Kidney glomerular epithelial cell (primary cell): ENCODE measurements at places on chromosomes 2 and 18.

DNA sequence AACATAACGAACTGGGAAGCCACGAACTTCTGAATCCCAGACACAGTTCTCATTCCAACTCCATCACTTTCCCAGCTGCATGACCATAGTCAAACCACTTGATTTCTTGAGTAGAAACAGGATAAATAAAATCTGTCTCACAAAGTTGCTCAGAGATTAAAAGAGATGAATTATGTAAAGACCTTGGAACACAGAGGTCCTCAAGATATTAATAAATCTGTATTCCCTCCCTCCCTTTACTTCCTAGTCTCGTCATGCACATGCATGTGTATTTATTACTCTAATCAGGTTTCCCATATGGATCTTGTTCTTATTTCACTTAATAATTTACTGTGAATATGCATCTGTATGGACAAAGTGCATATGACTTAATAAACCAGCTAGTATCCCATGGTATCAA, 21.1 kb upstream of the CSRNP3 start:
- DNase-seq, result no peak

GRCh38 chr2:151306621-151307020, 17.2 kb upstream of the NMI start:
- DNase-seq, result no peak

DNA sequence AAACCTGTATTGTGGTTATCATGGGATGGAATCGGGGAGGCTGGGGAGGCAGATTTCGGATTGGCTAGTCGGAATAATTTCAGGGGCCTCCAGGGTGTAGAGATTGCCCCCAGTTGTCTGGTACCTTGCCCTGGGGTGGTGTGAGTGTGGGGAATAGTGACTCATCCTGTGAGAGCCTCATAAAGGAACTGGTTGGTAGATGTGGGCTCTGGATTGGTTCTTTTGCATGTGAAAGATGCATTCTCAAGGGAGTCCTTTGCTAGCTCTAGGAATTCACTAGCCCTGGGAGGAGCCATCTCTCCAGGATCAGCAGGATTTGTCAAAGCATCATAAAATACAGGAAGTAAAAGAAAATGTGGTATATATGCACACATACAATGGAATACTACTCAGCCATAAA, 331.6 kb downstream of the SETBP1 start:
- DNase-seq, result no peak

DNA sequence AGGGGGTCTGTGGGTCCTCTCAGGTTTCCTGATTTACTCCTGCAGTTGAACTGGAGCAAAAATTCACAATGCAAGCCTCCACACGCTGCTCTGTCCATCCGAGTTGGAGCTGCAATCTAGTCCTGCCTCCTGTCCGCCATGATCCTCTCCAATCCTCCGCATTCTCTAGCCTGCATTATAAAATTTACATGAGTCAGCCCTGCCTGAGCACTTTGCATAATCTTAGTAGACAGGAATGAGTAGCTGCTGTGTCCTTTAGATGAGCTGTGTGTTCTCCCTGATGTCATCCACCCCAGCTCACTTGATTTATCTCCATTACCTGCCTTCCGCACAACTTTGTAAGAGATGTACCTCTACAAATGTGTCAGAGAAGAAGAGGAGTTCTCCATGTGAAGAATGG, 355.6 kb downstream of the STK39 start:
- DNase-seq, result no peak

DNA sequence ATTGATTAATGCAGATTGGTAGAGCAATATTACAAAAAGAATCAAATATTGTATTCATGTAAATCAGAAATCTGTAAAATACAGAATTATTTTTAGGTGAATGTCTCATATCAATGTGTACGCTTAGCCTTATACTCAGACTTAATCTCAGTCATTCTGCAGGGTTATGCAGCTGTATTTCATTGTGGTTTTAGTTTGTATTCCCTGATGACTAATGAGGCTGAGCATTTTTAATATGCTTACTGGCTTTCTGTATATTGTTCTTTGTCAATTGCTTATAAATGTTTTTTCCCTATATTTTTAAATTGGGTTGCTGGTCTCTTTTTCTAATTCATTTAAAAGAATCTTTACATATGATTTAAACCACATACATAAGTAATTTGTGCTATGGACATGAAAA, 50.1 kb downstream of the CDH19 start:
- DNase-seq, result no peak

DNA sequence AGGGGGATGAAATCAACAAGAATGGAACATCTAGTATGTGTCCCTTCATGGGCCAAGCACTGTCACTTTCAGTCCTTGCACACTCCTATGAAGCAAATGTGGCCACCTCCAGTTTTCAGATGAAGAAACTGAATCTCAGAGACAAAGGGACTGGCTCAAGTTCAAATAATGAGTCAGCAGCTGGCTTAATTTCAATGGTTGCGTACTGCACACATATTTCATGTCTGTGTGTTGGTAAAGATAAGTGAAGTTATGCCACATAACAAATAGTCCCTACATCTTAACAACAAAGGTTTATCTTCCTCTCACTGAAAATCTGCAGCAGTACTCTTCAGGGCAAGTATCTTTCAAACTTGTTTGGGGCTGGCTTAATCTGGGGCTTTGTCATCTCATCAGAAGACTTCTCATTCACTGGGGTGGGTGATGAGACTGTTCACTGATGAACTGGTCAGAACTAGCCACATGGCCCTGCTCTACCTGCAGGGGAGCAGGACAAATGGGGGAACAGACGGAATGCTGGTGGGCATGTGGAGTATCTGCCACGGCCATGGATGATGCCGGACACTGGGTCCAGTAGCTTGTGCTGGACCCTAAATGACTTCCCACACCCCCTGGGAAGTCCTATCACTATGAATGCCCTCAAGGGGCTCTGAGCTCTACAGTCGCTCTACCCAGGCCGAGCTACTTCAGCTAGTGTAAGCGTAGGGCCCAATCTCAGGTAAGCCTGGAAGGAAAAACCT, 263.2 kb downstream of the CYP26B1 start:
- no peak for DNase-seq

- no peak for DNase-seq
These were observed 296.6 kb downstream of the TMX3 start for GRCh38 chr18:68418226-68418868.

DNA sequence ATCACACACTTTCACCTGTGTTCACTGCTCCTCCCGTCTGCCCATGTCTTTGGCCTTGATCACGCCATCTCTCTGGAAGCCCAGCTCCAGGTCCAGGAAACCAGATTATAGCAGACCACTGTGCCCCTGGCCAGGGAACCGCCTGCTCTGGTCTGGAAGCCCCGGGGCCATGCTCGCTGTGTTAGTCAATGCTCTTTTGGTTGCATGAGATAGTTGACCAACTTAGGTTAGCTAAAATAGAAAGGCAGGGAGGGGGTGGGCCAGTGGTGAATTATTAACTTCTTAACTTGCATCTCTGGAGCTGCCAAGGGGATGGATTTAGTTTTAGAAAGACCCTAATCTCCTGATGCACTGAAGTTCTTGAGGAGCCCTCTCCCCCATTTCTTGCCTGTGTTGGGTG, 232.7 kb downstream of the AGAP1 start:
- no peak for DNase-seq

- no peak for DNase-seq
These were observed 14.9 kb downstream of the MRPS9 start for GRCh38 chr2:105052773-105053172.

DNA sequence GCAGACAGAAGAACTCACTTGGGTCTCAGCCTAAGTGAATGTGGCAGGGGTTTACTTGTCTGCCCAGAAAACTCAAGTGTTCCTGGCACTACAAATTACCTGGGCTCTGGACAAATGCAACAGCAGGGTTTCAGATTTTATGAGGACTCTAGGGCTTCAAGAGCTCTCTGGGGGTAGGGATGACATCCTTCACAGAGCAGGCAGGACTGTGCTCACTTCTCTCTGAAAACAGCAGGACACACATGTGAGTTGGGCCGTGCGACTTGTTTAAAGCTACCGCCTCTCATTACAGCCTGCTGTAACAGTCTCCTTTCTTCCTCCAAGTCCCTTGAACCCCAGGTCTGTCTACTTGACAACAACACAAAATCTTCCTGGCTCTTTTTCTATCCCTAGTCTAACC, 212.6 kb downstream of the EN1 start:
- DNase-seq, result no peak

- peak; percentile 67 for DNase-seq
These were observed 8.3 kb downstream of the SLC4A5 start for GRCh38 chr2:74334931-74335333.

GRCh38 chr18:38076346-38077070, 510.9 kb upstream of the CELF4 start:
- DNase-seq, result no peak

- DNase-seq, result no peak
These were observed 8.8 kb downstream of the C2orf92 start for GRCh38 chr2:97678298-97678697.

GRCh38 chr2:215698566-215698965, 262.7 kb upstream of the FN1 start:
- peak; percentile 86 for DNase-seq

- DNase-seq, result no peak
These were observed 27.2 kb downstream of the TANC1 start for GRCh38 chr2:158995677-158996049.

DNA sequence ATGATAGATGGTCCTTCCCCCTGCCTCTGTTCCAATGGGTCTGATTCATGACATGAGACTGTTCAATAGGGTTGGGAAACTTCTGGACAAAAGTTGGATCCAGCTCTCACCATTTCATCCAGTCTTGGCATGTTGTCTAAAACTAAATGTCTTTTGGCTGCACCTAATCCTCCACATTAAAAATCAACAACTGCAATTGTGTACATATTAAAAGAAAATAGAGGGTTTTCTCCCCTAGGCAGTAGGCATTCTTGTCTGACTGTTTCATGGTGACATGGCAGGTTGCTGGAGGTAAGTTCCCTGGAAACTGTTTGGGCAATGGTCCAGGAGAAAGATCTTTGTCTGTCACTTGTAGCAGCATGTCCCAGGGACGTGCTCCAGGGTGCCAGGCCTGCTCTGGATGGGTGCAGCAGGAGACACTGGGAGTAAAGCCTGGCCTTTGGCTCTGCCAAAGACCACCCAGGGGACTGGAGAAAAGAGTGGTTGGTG, 135.8 kb downstream of the TCF4 start:
- DNase-seq, result no peak

GRCh38 chr2:233404222-233404621, 49.9 kb downstream of the DGKD start:
- DNase-seq, result peak; percentile 37

DNA sequence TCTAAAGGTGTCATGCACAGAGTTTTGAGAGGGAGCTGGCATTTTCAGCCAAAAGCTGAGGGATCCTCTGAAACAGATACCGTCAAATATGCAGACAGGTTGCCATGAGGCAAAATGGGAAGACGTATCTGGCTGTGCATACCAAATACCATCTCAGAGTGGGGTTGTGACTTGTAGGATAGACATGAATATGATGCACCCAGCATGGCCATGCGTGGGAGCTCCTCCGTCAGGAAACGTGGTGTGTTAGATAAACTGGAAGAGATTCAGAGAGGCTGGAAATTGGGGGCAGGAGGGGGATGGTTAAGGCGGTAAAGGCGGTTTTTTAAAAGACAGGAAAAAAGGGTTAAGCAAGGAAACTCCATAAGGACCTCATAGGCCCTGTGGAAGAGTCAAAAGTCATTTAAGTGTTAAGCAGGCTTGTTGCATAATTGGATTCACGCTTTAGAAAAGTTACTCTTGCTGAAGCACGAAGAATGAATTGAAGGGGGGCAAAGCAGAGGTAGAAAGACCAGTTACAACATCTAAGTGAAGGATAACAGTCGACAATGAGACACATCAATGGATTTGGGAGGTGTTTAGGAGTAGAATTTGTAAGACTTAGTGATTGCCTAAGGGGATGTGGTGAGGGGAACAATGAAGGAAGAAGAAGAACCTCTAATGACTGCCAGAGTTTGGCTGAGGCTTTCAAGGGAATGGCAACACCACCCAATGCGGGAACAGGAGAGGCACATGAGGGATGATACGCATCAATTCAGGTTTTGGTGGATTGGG, 139.6 kb upstream of the CTAGE1 start:
- DNase-seq, result no peak

DNA sequence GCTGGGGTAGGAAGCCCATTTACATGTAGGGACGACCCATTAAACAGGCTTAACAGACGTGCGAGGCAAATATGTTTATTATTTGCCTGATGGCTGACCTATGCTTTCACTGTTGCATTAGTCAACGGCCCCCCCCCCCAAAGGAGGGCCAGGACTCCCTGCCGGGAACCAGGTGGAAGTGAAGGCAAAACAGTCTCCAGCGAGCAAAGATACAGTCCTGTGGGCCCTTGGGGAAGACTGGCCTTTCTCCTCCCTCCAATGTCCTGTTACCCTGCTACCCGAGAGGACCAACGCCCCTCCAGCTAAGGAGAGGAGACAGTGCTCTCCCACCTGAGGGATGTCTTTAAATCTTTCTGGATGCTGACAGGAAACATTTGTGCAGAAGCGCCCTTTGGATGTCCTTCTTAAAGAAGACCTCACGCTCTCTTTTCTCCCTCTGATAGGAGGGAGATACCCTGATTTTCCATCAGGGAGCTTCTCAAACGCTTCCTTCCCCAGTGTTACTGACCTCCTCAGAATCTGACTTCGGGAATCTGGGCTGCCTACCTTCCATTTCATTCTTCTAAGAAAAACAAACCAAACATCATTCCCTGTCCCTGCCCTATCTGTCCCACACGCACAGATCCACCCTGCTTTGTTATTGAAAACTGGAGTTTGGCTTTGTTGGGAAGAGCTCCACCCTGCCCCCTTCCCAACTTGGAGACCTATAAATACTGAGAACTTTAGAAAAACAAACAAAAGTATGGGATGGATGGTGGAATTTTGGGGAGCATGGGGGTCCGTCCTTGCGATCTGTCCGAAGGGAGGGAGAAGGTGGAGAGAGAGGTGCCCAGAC, 135.9 kb upstream of the SIX3 start:
- no peak for DNase-seq

GRCh38 chr2:112634153-112634873, 11.4 kb upstream of the SLC20A1 start:
- DNase-seq, result no peak

DNA sequence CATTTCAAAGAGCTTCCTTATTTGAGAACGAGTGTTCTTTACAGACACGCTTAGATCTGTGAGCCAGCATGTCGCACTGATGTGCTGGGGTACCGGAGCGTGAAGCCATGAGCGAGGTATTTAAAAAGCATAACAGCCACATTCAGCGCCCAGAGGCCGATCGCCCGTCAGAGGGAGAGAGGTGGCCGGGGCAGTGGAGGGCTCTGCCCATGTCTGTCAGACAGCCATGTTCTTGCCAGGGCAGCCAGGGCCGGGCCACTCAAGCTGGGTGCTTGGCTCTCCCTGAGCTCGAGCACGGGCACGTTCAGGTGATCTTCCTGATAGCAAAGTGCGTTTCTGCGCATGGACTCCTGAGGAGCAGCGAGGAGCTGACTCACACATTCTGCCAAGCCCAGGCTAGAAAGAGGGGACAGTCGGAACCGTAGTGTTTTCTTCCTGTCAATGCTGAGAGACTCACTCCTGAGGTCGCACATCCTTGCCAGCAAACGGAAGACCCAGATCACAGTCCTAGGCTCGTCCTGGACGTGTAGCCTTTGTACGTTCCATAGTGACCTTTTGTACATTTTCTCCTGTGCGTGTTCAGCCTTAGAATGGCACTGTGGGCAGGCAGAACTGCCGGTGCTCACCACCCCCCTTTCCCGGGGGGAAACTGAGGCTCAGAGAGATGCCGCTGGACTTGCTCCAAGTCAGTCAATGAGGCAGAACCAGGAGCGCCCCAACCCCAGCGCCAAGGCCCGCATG, 100.7 kb downstream of the NFATC1 start:
- DNase-seq, result no peak

- DNase-seq, result peak; percentile 38
These were observed 20.5 kb upstream of the LRPPRC start for GRCh38 chr2:44016282-44016681.

GRCh38 chr2:69637923-69638322, 5.6 kb downstream of the AAK1 start:
- DNase-seq, result no peak

- DNase-seq, result no peak
These were observed 1096.8 kb upstream of the ACVR2A start for GRCh38 chr2:146748046-146748445.
